Activated T-cell treated with anti-CD3 and anti-CD28 coated beads, Interleukin-2, amount 50 U/mL, for 4 hours (primary cell): ENCODE measurements at places on chromosomes 2 and 18. TPM values are rescaled to one million over a fixed set of nuclear protein-coding genes. Genes with fewer than 3 reads are reported as not detected.

The EVA1A gene
- 0.13 TPM for total RNA-seq

DNA sequence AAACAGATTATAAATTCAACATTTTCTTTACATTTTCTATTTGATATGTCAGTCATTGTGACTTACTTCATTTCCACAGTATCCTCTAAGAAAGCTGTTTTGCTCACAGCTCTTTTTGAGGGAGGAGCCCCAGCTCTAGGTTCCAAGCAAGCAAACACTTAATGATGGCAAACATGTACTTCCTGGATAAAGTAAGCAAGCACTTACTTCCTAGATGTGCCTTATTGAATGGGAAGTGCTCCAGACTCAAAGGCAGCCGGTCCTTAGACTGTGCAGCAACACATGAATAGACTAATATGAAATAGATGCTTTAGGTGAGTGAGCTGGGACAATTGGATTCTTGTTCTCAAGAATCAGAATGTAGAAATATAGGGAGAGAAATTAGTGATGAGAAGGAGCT is 2149.8 kb upstream of the PIK3C3 start:
- DNase-seq: no peak

DNA sequence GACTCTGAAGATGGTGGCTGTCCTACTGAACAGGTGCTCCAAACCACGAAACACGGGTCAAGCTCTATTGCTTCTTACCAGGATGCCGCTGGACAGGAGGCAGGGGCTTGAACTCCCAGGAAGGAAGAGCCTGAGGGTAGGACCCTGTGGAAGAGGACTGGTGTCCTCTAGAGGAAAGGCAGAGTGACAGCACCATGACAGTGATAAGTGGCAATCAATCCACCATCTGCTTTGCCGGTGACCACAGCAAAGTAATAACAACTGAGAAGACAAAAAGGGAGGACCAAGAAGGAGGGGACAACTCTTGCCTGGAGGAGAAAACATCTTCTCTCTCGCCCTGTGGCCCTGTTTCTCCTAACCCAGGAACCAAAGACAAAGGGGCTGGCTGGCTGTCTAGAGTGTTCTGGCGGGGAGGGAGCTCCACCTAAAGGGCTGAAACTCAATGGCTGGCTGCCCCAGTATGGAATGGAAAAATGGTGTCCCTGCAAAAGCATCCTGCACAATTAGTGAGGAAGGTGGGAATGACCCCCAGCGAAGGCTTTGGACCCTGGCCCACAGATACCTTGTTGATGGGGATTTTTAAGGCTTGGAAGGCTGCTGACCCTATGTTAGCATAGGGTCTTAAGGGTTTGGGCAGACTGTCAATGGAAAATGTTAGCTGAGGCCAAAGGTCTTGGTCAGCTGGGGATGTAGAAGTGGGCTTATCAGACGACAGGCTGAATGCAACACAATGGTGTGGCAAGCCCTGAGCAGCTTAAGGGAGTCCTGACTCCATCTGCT is 35.4 kb downstream of the PROC start:
- DNase-seq: no peak

DNA sequence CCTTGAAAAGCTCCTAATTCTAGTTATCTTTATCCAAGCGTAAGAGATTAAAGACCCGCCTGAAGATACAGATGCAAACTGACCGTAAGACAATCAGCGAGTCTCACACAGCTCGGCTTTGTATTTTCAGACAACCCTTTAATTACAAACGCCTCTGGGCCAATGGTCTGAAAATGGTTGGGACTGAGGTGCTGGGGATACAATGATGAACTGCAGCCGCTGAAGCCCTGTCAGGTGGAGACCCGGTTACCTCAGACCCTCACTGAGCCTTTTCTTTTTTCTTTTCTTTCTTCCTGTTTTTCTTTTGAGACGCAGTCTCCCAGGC is 715 bp upstream of the CFAP36 start:
- DNase-seq: no peak

The NEU2 gene
- total RNA-seq: not detected

DNA sequence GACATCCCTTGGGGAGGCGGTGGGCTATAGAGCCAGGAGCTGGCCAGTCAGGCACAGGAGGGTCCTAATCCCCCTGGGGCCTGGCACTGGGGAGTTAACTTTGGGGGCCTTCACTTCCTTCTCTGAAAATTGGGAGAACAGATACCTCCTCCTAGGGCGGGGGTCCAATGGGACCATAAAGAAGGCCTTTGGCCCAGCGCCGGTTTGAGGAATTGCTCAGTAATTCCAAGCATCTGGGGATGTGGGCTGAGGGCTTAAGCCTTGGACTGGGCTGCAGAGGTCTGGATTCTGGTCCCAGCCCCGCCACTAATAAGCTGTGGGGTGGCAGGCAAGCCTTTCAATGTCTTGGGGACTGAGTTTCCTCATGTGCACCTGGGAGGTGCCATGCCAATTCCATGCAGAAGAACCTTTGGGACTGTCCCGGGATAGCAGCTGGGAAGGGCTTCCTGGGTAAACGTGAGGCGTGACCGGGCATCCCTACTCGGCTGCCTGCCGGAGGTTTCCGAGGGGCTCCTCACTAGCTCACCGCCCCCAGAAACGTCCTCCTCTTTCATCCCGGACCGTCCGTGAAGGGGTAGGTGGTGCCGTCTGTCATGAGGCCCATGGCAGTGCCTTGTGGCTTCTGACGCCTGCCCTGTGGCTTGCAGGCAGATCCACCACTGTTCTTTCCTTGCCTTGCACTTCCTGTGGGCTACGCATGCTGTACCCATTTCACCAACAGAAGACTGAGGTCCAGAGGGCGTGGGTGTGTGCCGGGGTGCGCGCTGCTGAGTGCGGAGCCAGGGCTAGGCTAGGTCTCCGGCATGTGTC is 67.4 kb upstream of the HPCAL1 start:
- DNase-seq: no peak

DNA sequence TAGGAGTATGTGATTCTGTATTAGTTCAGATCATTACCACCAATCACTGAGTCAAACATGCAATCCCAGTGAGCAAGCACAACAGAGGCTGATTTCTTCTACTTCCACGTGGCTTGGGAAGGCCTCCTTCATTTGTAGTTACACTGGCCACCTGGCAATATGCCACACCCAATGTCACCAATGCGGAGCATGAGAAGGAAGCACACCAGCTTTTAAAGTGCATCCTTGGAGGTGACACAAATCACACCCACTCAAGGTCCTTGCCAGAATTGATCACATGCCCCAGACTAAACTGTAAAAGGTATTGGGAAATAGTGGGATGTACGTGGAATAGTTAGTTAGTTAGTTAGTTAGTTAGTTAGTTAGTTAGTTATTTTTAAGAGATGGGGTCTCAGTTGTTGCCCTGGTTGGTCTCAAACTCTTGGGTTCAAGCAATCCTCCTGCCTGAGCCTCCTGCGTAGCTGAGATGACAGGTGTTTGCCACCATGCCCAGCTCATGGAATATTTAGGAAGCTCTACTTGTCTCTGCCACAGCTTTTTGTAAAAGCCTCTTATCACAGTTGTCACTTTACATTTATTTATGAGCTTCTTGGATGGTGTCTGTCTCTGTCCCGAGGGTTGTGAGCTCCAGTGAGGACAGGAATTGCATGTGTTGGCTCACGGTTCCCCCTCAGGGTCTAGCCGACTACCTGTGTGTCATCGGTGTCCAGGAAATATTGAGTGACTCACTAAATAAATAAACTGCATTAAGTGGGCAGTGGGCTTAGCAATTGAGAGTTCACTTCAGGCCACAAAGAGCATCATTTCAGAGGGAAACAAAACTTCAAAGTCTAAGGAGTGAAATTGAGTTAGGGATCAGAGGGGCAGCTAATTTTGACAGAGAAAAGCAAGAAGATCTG is 28.1 kb upstream of the CAB39 start:
- no peak for DNase-seq

The EVX2 gene
- total RNA-seq: not detected

The MAL gene
- total RNA-seq: 6.1 TPM

DNA sequence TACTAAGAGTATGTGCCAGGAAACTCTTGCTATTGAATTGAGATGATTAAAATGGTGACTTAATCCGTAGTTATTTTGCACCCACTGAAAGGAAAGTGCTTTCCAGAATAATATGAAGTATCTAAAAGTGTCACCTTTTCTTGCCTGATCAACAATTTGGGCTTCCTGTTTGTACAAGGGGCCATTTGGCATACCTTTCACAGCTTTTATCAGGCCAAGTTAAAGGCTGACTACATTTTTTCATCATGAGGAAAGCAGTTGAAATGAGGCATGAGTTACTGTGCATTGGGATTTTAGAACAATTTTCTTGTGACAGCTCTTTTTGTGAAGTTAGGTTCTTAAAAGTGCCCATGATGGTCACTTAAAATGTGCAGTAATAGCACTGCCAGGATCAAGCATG is 11.2 kb downstream of the TSN start:
- DNase-seq: no peak

GRCh38 chr2:59276033-59276432 is 1034.9 kb upstream of the FANCL start:
- no peak for DNase-seq

DNA sequence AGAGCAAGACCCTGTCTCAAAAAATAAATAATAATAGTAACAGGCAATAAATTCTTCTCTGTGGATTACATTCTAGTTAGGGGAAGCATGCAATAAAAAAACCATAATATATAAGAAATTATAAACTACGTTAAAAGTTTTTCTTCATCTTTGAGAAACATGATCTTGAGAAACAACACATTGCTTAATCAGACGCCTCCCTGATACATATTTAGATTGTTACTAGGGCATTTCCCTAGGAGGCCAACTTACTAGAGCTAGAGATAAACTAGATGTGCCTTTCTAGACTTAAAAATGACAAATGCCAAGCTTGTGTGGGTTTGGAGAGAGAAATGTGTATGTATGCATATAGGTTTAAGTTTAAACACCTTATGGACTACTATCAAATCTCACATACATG is 76.3 kb upstream of the GALNT5 start:
- no peak for DNase-seq

GRCh38 chr2:200348897-200349563 is 42.5 kb downstream of the SPATS2L start:
- DNase-seq: no peak

The GALNT3 gene
- 2.0 TPM for total RNA-seq

DNA sequence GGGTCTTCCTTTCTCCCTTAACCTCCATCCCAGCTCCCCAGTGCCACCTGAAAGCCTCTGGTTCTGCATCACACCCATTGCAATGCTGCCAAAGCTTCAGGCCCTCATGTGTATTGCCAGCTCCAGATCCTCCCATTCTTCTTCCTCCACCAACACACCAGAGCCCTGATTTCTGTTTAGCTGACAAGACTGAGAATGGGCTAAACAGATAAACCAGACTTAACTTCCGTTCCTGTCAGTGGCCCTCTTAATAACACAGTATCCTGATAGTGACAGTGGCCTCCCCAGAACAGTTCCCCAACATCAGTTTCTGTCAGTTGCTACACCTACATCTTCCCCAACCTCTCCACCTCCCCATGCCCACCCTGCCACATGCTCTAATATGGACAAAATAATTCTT is 31.3 kb upstream of the C1D start:
- DNase-seq: no peak

The HK2 gene
- total RNA-seq: 111 TPM

DNA sequence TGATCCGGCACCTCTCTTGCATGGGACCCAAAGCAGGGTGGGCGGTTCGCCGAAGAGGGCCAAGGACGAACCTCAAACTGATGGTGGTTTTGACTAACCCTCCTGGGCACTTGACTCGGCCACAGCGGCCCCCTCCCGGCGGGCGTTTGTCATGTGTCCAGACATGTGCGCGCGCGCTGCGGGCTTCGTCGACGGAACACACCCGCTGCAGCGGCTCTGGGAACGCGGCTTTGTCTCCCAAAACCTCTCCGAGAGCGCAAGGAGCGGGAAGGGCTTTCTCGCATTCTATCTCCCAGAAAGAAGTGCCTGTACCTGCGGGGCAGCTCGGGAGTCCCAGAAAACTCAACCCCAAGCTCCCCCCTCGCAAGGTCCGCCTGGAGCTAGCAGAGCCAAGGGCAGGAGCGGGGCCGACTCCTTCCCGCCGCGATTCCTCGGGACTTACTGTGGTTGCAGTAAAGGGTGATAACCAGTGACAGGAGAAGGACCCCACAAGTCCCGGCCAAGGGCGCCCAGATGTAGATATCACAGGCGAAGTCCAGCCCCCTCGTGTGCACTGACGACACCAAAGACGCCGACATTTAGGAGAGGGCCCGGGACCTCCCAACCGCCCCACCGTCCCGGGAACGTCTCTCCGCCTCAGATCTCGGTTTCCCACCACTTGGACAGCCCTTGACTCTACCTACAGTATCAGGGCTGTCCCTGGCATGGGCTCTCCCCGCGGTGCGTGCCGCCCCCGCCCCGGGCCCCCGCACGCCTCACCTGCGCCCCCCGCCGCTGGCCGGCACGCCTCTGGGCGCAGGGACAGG is 1.6 kb downstream of the CD8A start:
- DNase-seq: no peak

- no peak for DNase-seq
These were observed 194.5 kb upstream of the NXPH2 start for GRCh38 chr2:138974651-138975050.

The MZT2A gene
- total RNA-seq: 115 TPM

The M1AP gene
- not detected for total RNA-seq

DNA sequence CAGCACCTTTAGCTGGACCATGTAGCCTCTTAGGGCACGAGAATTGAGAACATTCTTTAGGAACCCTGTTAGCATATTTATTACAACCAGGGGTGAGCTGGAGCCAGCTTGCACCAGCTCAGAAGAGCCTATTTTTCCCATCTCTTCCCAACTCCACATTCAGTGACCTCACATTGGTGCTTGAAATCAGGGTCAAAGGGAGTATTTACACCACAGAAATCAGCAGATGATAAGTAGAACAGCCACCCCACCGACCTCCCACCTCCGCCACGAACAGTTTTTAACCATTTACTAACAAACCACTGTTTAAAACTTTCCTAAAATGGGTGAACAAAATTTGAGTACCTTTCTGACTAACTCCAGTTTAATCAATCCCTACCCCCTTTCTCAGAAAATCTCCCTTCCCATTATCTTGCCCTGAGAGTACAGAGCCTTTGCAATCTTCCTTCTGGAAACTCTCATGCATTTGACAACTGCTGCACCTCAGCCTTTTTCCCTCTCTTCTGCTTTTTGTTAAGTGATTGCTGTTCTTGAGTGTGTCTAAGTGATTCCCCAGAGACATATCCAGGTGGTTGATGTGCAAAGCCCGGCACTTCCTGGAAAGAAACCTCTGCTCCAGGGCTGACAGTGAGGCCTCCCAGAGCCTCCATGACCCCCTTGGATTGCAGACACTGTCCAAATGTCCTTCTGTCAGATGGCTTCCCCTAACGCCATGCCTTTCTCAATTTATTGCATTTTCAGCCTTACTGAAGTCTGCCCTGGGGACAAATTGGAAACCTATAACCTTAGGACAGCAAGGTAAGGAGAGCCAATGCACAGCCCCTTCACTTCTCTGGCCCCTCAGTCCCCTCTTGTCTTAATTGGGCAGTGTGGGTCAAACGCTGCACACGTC is 389.5 kb upstream of the TNP1 start:
- no peak for DNase-seq

The ARL4C gene
- total RNA-seq: 24.2 TPM

DNA sequence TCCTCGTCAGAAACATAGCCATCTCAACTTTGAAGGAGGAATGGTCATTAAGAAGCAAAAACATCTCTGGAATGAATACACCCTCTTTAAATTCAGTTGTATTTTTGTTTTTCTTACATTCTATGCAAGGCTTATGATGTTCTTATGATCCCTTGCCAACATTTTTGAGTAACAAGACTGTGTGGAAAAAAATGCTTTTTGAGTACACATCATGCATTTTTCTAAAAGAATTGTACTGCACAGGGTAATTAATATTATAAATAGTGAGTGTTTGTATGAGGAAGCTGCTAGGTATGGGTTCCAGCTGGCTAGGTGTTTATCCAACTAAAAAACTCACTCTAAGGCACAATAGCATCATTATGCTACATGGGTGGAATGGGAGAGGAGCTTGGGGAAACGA is 59.0 kb upstream of the SPATS2L start:
- DNase-seq: no peak

GRCh38 chr2:165586019-165586418 is 116.5 kb downstream of the CSRNP3 start:
- no peak for DNase-seq
